Esophagus mucosa (tissue), 1 donor: ENCODE measurements at places on chromosomes 4 and X. TPM values are rescaled to one million over a fixed set of nuclear protein-coding genes. Genes with fewer than 3 reads are reported as not detected.

The RTL9 gene
- total RNA-seq, result not detected

The BMP3 gene
- total RNA-seq, result 0.28 TPM

The TAF7L gene
- 0.12 TPM for total RNA-seq

The GYPA gene
- not detected for total RNA-seq

The MAGIX gene
- 4.7 TPM for total RNA-seq

The RRH gene
- 0.16 TPM for total RNA-seq
